Smooth muscle cell of the coronary artery (primary cell): ENCODE measurements at places on chromosomes 1 and 21. TPM values are rescaled to one million over a fixed set of nuclear protein-coding genes. Genes with fewer than 3 reads are reported as not detected.

The ALX3 gene
- total RNA-seq: not detected in 2 replicates

The STK40 gene
- total RNA-seq: 9.8 and 26.4 TPM in 2 replicates

The CD1E gene
- not detected in 2 replicates for total RNA-seq

The TRPM2 gene
- under 0.01 TPM in 1 of 2 replicates, not detected in the other for total RNA-seq

The TIAM1 gene
- 0.75 and 5.3 TPM in 2 replicates for total RNA-seq

The SLC30A10 gene
- 0.08 TPM in 1 of 2 replicates, not detected in the other for total RNA-seq

The SMCP gene
- 0.35 TPM in 1 of 2 replicates, not detected in the other for total RNA-seq

The KRTAP20-3 gene
- total RNA-seq: not detected in 2 replicates

The KCNAB2 gene
- total RNA-seq: 2.9 and 5.0 TPM in 2 replicates

The SLC45A1 gene
- 0.30 and 2.1 TPM in 2 replicates for total RNA-seq

The RBM8A gene
- total RNA-seq: 154 and 166 TPM in 2 replicates

The BARHL2 gene
- total RNA-seq: not detected in 2 replicates

The HAPLN2 gene
- total RNA-seq: not detected in 2 replicates

The ADORA1 gene
- under 0.01 and 14.6 TPM in 2 replicates for total RNA-seq

The OR2T2 gene
- not detected in 2 replicates for total RNA-seq

The DENND2C gene
- total RNA-seq: 0.98 and 1.5 TPM in 2 replicates

The GPATCH3 gene
- 8.3 and 10.9 TPM in 2 replicates for total RNA-seq

The DEPDC1 gene
- 0.23 and 5.0 TPM in 2 replicates for total RNA-seq

The FCGR1A gene
- 0.08 TPM in 1 of 2 replicates, not detected in the other for total RNA-seq

The ADAM15 gene
- total RNA-seq: 48.2 and 64.5 TPM in 2 replicates

The NECTIN4 gene
- total RNA-seq: 0.35 and 2.3 TPM in 2 replicates

The MFN2 gene
- total RNA-seq: 46.8 and 49.0 TPM in 2 replicates

The ITGB2 gene
- total RNA-seq: 0.30 TPM in 1 of 2 replicates, not detected in the other

The OR2L5 gene
- not detected in 2 replicates for total RNA-seq

The NBPF4 gene
- not detected in 2 replicates for total RNA-seq

The PGM1 gene
- total RNA-seq: 56.6 and 60.1 TPM in 2 replicates

The HSPA13 gene
- 16.5 and 57.8 TPM in 2 replicates for total RNA-seq

The FAAP20 gene
- 5.4 and 20.1 TPM in 2 replicates for total RNA-seq

The OLIG2 gene
- not detected in 2 replicates for total RNA-seq

The MROH9 gene
- 0.15 and 0.59 TPM in 2 replicates for total RNA-seq

The TDRD10 gene
- total RNA-seq: not detected in 2 replicates

The CRTC2 gene
- total RNA-seq: 2.1 and 2.6 TPM in 2 replicates

The ZNF683 gene
- not detected in 2 replicates for total RNA-seq

The KCNJ6 gene
- total RNA-seq: under 0.01 and 0.23 TPM in 2 replicates

The COQ8A gene
- total RNA-seq: 4.3 and 20.1 TPM in 2 replicates

The PADI2 gene
- total RNA-seq: 0.12 and 0.60 TPM in 2 replicates

The EPHA8 gene
- not detected in 2 replicates for total RNA-seq

The OR14K1 gene
- total RNA-seq: not detected in 2 replicates

The HNRNPCL4 gene
- total RNA-seq: not detected in 2 replicates

The LMX1A gene
- not detected in 2 replicates for total RNA-seq

The FCGR3A gene
- total RNA-seq: not detected in 2 replicates

The EPS15 gene
- 32.2 and 82.3 TPM in 2 replicates for total RNA-seq

The C1orf21 gene
- 13.8 and 15.8 TPM in 2 replicates for total RNA-seq

The OR2L2 gene
- total RNA-seq: not detected in 2 replicates

The HPCAL4 gene
- total RNA-seq: not detected in 2 replicates

The IL22RA1 gene
- not detected in 2 replicates for total RNA-seq

The GMEB1 gene
- total RNA-seq: 5.6 and 7.5 TPM in 2 replicates

The CNKSR1 gene
- 0.08 TPM in 1 of 2 replicates, not detected in the other for total RNA-seq

The HIVEP3 gene
- 0.94 and 3.8 TPM in 2 replicates for total RNA-seq
